ENCODE measurements at places on chromosomes 12 and 14.
A peak's percentile ranks its signal among the peaks of the same experiment; 100 is the strongest.

DNA sequence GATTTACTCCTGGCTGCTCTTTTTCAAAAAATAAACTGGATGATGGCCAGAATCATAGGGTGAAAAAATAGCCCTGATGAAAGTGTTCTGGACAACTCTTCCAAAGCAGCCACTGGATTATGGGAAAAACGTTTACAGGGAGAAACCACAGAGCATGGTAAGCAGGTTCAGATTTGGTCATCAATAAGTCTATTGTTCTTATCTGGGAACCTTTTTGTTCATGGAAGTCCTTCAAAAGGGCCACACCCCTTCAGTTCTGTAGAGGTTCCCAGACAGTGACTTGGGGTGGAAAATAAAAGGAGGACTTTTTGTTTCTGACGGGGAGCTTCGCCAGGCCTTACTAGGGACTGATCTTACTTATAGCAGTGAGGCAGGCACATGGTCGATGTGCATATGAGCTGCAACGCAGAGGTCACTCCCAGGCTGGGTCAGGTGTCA lies 117.4 kb upstream of the SLC38A2 start:
- DNase-seq = no peak
- no peaks in the 10 kb centered on the region for H3K27me3 ChIP-seq

DNA sequence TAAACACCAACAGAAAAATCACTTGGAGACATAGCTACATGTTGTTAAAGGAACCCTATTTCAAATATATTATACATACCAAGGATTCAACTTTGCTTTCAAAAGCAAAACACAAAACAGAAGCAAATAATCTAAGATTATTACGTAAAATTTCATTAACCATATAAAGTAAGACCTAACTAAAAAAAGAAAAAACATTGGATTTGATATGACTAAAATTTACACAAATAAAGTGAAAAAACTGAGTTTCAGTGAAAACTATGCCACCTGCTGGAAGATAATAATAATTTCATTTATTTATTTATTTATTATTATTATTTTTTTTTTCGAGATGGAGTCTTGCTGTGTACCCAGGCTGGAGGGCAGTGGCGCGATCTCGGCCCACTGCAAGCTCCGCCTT lies 45.2 kb downstream of the WDHD1 start:
- no peaks in the 10 kb centered on the region for H3K4me1 ChIP-seq
- no peak overlapping the region for H3K27ac ChIP-seq
- no peak for DNase-seq
- no peak overlapping the region for H3K4me3 ChIP-seq
- no peaks in the 10 kb centered on the region for H3K27me3 ChIP-seq

GRCh38 chr12:7154901-7155470 lies 24.8 kb downstream of the CLSTN3 start:
- H3K27me3 ChIP-seq = no peaks in the 10 kb centered on the region
- H3K4me3 ChIP-seq = no peak overlapping the region
- H3K36me3 ChIP-seq = peaks cover 79% of the 10 kb centered on the region

DNA sequence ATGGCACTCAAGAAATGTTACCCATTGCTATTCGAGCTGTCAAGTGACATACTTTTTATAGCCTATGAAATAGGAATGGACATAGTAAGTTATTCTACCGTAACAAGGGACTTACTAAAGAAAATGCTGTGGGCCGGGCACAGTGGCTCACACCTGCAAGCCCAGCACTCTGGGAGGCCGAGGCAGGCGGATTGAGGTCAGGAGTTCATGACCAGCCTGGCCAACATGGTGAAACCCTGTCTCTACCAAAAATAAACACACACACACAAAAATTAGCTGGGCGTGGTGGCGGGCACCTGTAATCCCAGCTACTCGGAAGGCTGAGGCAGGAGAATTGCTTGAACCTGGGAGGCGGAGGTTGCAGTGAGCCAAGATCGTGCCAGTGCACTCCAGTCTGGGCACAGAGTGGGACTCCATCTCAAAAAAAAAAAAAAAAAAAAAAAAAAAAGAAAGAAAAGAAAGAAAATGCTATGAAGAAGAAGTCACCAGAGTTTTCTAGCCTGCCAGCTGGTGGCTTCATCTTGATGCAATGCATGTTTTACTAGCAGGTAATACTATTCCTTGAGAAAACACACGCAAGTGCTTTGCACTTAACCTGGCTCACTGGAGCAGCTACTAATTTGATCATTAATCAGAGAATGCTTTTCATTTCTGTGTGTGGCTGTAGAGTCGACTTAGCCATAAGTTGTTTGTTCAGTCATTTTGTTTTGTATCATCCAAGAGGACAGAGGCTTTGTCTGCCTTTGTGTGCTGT lies 166.7 kb upstream of the MYL2 start:
- peaks cover 3% of the 10 kb centered on the region for H3K27me3 ChIP-seq
- no peak overlapping the region for H3K27ac ChIP-seq
- no peaks in the 10 kb centered on the region for H3K36me3 ChIP-seq
- DNase-seq = no peak

GRCh38 chr12:95286713-95287112 lies 69.1 kb downstream of the VEZT start:
- no peaks in the 10 kb centered on the region for H3K27me3 ChIP-seq
- H3K4me1 ChIP-seq = no peaks in the 10 kb centered on the region
- no peak for DNase-seq
- H3K4me3 ChIP-seq = no peak overlapping the region

GRCh38 chr12:114958538-114958937 lies 274.6 kb upstream of the TBX3 start:
- DNase-seq = no peak
- H3K27me3 ChIP-seq = no peaks in the 10 kb centered on the region
- H3K27ac ChIP-seq = no peak overlapping the region
- H3K4me3 ChIP-seq = no peak overlapping the region
- no peaks in the 10 kb centered on the region for H3K36me3 ChIP-seq

DNA sequence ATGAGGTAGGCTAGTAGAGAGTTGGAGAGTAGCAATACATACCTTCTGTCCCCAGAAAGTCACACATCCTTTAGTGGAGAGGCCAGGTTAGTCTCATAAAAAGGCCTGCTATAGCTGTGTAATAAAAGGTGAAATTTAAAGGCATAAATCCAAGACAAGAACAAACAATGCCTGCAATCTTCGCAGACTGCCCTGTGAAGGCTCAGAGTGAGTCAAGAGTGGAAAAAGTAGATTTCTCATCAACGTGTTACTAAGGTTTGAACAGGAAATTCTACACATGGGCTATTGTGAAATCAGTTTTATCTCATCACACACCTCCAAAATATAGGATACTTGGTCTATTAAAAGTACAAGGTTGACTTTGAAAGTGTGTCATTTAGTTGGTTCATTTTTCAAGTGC lies at the start of gene KLRC1:
Gene KLRC1, minus strand, starts transcription at position 222 of the 400 bp plus-strand sequence. CDS start 2,221 bp downstream, outside the sequence.
- no peak within 1 kb of the TSS for H3K27ac ChIP-seq
- no peak within 1 kb of the TSS for H3K4me3 ChIP-seq
- H3K27me3 ChIP-seq = no peaks in the 10 kb centered on the region
- no peaks in the 10 kb centered on the region for H3K4me1 ChIP-seq
- H3K36me3 ChIP-seq = no peaks in the 10 kb centered on the region

- no peaks in the 10 kb centered on the region for H3K36me3 ChIP-seq
- H3K4me3 ChIP-seq = no peak overlapping the region
- no peak for DNase-seq
- H3K27ac ChIP-seq = no peak overlapping the region
- peaks cover 14% of the 10 kb centered on the region for H3K4me1 ChIP-seq
These were observed 11.4 kb downstream of the TMEM116 start for GRCh38 chr12:112001576-112001975.

GRCh38 chr14:30431552-30431951 lies 127.4 kb upstream of the G2E3 start:
- H3K36me3 ChIP-seq = no peaks in the 10 kb centered on the region
- no peak overlapping the region for H3K27ac ChIP-seq
- no peaks in the 10 kb centered on the region for H3K4me1 ChIP-seq
- no peak overlapping the region for H3K4me3 ChIP-seq
- no peak for DNase-seq

- no peak for DNase-seq
- H3K27ac ChIP-seq = no peak overlapping the region
- H3K4me3 ChIP-seq = no peak overlapping the region
- no peaks in the 10 kb centered on the region for H3K36me3 ChIP-seq
- no peaks in the 10 kb centered on the region for H3K27me3 ChIP-seq
These were observed 16.0 kb downstream of the PDE1B start for GRCh38 chr12:54565310-54565985.

GRCh38 chr12:31308116-31308515 lies 17.8 kb downstream of the SINHCAF start:
- DNase-seq = no peak
- no peaks in the 10 kb centered on the region for H3K27me3 ChIP-seq
- H3K36me3 ChIP-seq = no peaks in the 10 kb centered on the region
- no peak overlapping the region for H3K4me3 ChIP-seq
- H3K27ac ChIP-seq = no peak overlapping the region
- no peaks in the 10 kb centered on the region for H3K4me1 ChIP-seq

- H3K36me3 ChIP-seq = peaks cover 82% of the 10 kb centered on the region
- DNase-seq = no peak
- H3K4me1 ChIP-seq = peaks cover 26% of the 10 kb centered on the region
- no peaks in the 10 kb centered on the region for H3K27me3 ChIP-seq
These were observed 5.3 kb downstream of the FKBP4 start for GRCh38 chr12:2800046-2800570.

- DNase-seq = no peak
- no peaks in the 10 kb centered on the region for H3K36me3 ChIP-seq
- H3K4me3 ChIP-seq = no peak overlapping the region
These were observed 2.1 kb downstream of the GMFB start for GRCh38 chr14:54486685-54487084.

- DNase-seq = no peak
- no peak overlapping the region for H3K4me3 ChIP-seq
- H3K36me3 ChIP-seq = no peaks in the 10 kb centered on the region
These were observed 47.0 kb upstream of the PLBD1 start for GRCh38 chr12:14614704-14615121.

DNA sequence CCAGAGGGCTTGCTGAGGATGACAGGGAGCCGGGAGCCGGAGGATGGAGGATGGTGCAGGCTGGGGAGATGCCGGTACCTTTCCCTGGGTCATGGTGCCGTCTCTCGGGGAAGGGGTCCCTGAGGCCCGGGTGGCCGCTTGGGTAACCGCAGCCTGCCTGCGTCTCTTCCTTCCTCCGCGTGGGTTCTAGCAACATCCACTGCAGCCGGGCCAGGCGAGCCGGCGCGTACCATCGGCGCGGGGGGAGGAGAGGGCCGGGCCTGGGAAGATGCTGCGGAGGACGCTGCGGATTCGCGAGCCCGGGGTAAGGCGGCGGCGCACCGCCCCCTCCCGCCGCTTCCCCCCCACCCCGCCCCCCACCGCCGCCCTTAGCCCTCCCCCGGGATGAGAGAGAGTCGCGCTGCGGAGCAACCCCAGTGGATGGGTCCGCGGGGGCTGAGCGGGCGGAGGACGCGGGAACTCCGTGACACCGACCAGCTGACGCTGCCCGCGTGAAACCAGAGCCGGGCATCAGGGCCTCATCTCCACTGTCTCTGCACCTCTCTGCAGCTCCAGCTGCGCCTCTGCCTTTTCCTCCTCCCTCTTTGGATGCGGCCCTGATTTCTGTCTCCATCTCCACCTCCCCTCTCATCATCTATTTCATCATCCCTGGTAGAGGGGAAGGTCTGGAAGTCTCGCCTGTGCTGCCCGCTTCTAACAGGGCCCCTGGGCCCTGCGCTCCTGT lies at the start of gene FAIM2:
Gene FAIM2, minus strand, starts transcription at position 201 of the 724 bp plus-strand sequence. Its CDS starts 108 bp downstream, at position 93.
- no peak for DNase-seq
- H3K4me3 ChIP-seq = peak within 1 kb of the TSS; percentile 55
- no peaks in the 10 kb centered on the region for H3K27me3 ChIP-seq
- H3K36me3 ChIP-seq = no peaks in the 10 kb centered on the region

- no peak within 1 kb of the TSS for H3K4me3 ChIP-seq
- H3K27me3 ChIP-seq = peaks cover 43% of the 10 kb centered on the region
- no peak for DNase-seq
- H3K36me3 ChIP-seq = no peaks in the 10 kb centered on the region
- H3K4me1 ChIP-seq = peaks cover 9% of the 10 kb centered on the region
These were observed at the start of gene SLC35F4 for GRCh38 chr14:57865403-57866198. SLC35F4 (minus strand) TSS chr14:57866092.

DNA sequence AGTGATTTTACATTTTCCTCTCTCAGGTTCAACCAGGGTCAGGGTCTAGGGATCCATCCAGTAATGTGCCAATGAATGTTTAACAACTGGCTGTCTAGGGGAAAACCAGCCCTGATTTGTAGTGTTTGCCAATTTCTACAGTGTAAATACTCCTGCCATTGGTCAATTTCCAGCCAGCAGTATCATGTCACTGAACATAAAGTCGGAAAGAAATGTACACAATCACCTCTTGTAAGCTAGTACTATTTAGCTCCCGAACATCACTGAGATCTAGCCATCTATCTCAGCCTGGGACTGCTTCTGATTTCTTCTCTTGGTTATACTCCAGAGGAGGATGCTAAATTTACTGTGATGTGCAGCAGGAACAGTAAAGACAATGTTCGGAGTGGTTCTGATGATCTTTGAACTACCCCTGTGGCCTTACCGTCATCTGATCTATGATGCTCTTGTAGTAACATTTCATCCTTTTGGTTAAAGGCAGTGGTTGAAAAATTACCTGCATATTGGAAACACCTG lies 36.7 kb upstream of the EGLN3 start:
- no peak overlapping the region for H3K4me3 ChIP-seq
- no peak for DNase-seq
- no peaks in the 10 kb centered on the region for H3K27me3 ChIP-seq
- no peak overlapping the region for H3K27ac ChIP-seq
- H3K36me3 ChIP-seq = no peaks in the 10 kb centered on the region

GRCh38 chr14:52020161-52020714 lies 30.9 kb downstream of the RTRAF start:
- H3K4me3 ChIP-seq = no peak overlapping the region
- H3K4me1 ChIP-seq = peaks cover 77% of the 10 kb centered on the region
- no peak overlapping the region for H3K27ac ChIP-seq
- DNase-seq = no peak

DNA sequence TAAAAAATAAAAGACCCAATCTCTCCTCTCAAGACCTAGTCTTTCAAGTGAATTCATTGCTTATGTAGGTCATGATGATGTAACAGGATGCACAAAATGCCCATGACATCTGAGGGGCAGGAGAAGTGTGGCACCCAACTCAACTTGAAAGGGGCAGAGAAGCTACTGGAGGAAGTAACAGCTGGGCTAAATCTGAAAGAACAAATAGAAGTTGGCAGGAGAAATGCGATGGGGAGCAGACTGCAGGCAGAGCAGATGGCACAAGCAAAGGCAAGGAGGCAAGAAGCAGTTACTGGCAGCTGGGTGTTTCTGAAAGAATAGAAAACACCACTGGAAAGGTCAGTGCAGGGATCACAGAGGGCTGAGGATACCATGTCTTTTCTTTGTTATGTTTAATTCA lies 14.6 kb downstream of the SLC38A4 start:
- no peaks in the 10 kb centered on the region for H3K36me3 ChIP-seq
- no peaks in the 10 kb centered on the region for H3K4me1 ChIP-seq
- H3K27ac ChIP-seq = no peak overlapping the region
- DNase-seq = no peak
- no peaks in the 10 kb centered on the region for H3K27me3 ChIP-seq

Measured in tibial nerve (tissue), 4 donors.